ENCODE measurements at places on chromosomes 5 and 9.

- no peak for DNase-seq
Observed at GRCh38 chr9:126304971-126305320, 21.7 kb upstream of the MVB12B start.

DNA sequence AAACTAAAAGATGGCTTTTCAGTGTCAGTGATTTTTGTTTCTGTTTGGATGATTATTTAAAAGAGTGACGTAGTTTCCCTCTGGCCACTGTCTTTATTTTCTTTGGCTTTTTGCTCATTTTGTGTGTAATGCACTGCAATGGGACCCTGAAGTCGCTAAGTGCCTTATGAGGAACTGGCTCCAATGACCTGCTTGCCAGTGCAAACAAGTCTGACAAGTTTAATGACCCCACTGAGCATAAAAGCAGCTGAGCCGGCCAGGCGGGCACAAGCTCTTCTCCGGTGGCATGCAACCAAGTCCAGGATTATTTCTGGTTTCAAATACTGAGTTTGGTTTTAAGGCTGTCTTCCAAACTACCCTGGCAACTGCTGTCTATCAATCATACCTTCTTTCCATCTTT, 15.6 kb upstream of the GNA14 start:
- DNase-seq: peak; percentile 22

DNA sequence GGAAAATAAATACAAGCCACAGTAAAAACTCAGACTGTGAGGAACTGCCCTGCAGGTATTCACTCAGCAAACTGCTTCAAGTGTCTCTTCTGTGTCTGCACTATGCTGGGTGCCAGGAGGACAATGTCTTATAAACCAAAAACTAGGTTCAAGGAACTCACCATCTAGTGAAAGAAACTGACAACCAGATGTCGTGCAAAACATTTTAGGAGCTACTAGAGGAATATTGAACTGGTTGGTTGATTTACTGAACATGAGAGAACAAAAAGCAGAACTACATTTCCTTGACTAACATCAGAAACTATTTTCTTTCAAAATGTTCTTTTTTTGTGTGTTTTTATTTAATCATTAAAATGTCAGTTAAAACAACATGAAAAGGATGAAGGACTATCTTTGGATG, 35.2 kb downstream of the ZNF366 start:
- no peak for DNase-seq

DNA sequence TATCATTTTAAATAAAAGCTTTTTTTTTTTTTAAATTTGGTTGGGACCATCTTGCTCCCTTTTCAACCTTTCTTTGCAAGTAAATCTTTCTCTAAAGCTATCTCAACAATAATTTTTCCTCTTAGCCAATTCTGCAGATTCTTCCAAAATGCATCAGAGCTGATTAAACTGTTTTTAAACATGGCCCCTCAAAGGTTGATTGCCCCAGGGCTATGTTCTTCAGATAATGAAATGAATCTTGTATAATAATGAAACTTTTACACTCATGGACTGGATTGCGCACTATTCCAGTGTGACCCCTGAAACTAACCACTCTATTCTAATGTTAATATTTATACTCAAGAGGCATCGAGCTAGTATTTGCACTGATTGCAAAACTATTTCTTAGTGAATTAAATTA, 222.8 kb upstream of the PRDM9 start:
- no peak for DNase-seq

DNA sequence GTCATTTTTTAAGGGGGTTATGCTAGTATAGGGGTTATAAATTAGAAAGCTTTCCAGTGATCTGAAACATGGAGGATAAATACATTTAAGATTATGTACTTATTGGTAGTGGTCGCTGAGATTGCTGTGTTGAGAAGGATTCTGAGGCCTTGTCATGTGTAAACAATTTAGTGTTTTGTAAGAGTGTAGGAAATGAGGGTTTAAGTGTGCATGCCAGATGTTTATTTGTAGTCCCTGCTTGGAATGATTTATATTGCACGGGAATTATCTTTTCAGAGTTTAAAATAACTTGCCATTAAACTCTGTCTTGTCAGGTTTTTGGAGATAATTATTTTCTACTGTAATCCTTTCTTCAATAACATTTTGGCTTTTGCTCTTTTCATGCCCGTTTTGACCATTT, 19.4 kb downstream of the ZNF618 start:
- no peak for DNase-seq

DNA sequence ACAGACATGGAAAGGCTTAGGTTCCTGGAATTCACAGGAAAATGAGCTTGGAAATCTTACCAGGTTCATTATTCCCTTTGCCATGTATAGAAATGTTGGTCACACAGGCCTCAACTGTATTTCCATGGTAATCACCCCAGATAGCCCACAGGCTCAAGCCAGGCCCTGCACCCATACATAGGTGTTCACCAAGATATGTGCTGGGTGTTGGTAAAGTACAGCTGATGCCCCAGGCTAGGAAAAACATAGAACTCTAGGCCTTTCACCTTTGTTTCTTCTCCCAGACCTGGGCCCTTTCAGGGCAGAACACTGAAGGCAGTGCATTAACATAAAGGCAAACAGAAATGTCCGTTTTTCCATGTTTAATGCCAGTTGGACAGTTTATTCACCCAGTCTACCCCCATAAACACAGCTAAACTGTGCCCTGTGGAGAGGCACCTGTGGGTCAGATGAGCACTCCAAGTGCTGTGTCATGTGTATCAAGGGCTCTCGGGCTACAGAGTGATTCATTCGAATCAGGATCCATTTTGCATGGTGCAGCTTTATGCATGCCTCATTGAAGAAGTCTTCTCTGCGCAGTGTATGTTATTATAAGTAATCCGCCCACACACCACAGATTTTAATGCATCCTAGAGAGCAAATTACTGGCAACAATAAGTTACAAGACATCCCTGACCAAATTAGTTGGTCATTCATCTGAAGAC, 93.4 kb upstream of the SLC30A5 start:
- no peak for DNase-seq

DNA sequence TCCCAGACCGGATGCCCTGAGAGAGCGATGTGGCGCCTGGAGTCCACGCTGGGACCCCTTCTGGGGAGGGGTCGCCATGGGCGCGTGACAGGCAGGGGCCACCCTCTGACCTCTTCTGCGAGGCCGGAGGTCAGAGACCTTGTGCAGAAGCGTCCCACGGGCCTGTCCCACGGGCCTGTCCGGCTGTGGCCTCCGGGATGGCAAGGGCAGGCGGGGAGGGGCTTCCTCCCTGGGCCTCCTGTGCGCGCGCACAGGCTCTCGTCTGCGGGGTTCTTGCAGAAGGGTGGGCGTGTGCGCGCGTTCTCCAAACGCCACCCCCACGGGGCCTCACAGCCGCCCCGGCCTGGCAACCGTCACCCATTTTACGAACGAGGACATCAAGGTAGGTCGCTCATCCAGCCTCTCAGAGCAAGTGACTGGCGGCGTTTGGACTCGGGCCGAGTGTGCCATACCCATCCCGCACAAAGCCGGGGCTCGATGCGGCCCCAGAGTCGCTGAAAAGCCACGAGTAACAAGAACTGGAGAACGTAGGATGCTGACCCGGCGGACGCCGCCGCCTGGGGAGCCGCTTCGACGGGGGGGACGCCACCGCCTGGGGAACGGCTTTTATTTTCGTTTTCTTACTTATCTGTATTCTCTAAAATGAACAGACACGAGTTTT, 897 bp downstream of the AHRR start:
- no peak for DNase-seq

GRCh38 chr5:38497946-38498345, 58.5 kb downstream of the LIFR start:
- peak; percentile 6 for DNase-seq

DNA sequence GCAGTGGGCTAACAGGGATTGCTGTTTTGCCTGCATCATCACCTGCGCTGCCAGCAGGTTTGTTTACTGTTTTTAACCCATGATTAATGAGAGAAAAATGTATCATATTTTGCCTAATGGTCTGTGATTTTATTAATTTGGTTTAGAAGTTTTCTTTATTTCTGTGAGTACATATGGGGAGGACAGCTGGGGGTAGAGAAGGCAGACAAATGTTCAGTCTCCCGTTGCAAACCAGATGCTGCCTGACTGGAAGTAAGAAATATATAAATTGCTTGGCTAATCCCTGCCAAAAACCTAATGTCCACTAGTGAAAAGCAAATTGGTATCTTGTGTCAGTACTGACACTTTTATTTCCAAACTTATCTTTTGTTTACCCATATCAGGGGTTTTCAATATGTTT, 1766.1 kb upstream of the C9orf72 start:
- DNase-seq: no peak

GRCh38 chr9:37408933-37409710, 13.4 kb upstream of the GRHPR start:
- no peak for DNase-seq

- DNase-seq: peak; percentile 28
Observed at GRCh38 chr9:6414247-6414641, 1.2 kb downstream of the UHRF2 start.

DNA sequence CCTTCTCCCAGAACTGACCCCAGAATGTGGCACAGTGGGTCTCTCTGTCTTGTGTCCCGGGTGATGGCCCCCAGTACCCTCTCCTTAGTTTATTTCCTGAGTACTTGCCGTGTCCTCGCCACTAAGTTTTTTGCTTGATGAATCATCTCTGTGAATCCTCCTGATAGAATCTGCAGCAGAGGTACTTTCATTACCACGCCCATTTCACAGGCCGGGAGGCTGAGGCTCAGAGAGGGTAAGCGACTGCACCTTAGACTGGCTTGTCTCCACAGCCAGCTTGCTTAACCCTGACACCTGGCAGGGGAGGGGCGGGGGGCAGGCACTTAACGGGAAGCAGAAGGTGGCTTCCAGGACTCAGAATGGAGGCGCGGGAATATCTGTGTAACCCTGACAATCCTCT, 7.9 kb upstream of the IER5L start:
- DNase-seq: peak; percentile 38

DNA sequence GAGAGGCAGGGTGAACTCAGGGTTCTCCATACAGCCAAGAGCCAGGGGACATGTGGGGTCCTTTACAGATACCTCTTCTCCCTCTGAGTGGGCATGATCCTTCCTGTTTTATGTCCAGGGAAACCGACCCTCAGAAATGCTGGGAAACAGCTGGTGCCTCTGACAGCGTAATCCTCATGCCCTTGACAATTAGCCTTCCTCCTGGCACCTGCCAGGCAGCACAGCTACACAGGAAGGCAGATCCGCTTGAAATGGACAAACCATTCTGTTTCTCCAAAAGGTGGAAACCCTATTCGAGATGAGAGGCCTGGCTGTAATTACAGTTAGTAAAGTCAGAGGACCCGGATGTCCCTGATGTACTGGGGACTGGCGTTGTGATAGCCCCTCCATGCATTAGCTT, 7.2 kb downstream of the ERGIC1 start:
- DNase-seq: no peak

DNA sequence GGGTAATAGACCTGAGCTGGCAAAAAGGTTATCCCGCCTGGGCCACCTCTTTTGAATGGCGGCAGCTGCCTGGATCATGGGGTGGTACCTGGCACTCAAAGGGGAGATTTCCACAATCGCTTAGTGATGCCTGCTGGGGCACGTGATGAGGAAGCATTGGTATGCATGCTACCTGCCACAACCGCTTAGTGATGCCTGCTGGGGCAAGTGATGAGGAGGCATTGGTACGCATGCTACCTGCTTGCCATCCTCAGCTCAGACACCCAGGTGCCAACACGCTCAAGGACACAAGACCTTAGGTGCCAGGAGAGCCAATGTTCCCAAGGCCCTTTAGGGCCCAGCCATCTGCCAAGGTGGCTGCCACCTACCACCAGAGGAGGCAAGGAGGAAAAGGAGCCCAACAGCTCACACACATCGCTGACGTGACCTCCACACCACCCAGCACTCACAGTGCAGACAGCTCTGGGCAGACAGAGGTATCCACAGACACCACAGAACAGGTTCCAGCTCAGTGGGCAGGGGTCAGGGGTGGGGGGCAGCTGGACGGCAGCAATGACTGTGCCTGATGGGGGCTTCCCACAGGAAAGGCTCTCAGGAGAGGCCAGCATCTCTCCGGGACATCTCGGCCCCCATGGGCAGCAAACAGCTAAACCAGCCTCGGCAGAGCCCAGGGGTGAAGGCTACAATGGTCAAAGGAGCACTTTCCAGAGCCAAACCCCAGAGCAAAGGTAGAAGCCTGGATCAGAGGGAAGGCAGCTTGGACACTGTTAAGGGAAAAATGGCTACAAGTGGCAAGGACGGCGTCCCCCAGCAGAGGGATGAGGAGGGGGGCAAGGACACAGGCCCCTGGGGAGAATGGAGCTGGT, 43.0 kb upstream of the SARDH start:
- DNase-seq: no peak

- DNase-seq: peak; percentile 65
Observed at GRCh38 chr5:173778784-173779304, 109.3 kb upstream of the CPEB4 start.

GRCh38 chr9:81686614-81687520, 2.5 kb downstream of the TLE1 start:
- peak; percentile 67 for DNase-seq

DNA sequence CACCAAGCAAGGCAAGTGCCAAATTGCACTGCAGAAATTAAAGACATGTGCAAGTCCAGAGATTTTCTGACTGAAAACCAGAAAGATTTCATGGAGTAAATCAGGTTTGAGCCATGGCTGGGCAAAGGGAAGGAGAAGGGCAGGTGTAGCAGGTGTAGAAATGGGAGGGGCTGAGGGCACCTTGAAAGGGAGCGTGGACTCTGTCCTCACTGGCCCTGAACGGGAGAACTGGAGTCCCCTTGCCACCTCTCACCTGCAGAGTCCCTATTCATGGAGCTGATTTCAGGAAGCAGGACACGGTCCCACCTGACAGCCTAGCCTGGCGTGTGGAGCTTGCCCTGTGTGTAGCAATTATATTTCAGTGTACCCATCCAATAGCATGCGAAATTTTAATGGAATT, 46.3 kb downstream of the UBE2QL1 start:
- no peak for DNase-seq

DNA sequence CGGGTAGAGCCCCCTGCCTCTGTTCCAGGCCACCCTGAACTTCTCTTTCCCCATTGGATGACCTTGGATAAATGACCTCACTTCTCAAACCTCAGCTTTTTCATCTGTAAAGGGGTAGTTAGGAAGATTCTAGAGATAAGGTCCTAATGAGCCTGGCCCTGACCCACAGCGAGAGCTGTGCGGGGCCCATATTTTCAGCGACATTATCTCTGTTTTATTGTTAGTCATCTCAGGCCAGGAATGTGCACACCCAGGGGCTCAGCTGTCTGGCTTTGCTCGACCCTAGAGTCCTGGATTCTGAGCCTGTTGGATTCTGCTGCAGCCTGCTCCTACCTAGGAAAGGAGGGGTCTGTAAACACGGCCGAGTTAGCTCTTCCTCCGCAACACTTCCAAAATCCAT, 81.2 kb upstream of the LMX1B start:
- no peak for DNase-seq

- DNase-seq: no peak
Observed at GRCh38 chr9:128362774-128363173, 8.4 kb upstream of the URM1 start.

Measured in bronchial epithelial cell (primary cell).